Renal pelvis (tissue), 12 donors: ENCODE measurements at places on chromosomes 2 and 18. TPM values are rescaled to one million over a fixed set of nuclear protein-coding genes. Genes with fewer than 3 reads are reported as not detected.

Gene MPV17
- polyA plus RNA-seq, result 88.3 TPM

- no peak for DNase-seq
Observed at GRCh38 chr2:126850940-126851339, 47.8 kb upstream of the TEX51 start.

GRCh38 chr18:34913837-34914661 is 127.2 kb upstream of the MAPRE2 start:
- DNase-seq, result no peak

GRCh38 chr2:240727913-240728312 is 36.2 kb downstream of the AQP12A start:
- no peak for DNase-seq

DNA sequence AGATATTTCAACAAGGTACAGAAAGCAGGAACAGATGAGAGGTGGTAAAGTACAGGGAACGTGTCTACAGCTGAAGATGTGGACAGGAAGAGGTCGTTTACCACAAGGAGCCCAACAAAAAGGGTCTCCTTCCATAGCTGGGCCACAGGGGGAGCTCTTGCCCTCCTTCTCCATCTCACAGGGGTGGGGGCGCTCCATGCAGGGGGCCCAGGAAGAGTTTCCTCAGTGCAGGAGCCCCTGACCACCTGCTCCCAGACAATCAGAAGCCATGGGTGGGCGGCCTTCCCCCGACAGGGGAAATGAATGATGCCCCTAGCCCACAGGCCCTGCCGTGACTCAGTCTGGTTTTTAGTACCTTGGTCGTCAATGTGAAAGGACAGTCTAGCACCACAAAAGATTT is 163.6 kb upstream of the ZNF516 start:
- DNase-seq, result no peak

- DNase-seq, result no peak
Observed at GRCh38 chr2:165164201-165164600, 39.6 kb downstream of the SCN3A start.
